Cardiac ventricle fibroblast (primary cell): ENCODE measurements at places on chromosomes 7 and 10. TPM values are rescaled to one million over a fixed set of nuclear protein-coding genes. Genes with fewer than 3 reads are reported as not detected.

Gene AEBP1
- total RNA-seq: 165 and 178 TPM in 2 replicates

Gene SPDYE9
- total RNA-seq: not detected in 2 replicates

Gene CLRN3
- not detected in 2 replicates for total RNA-seq

Gene VAX1
- not detected in 2 replicates for total RNA-seq

Gene TRPV5
- not detected in 2 replicates for total RNA-seq

Gene TMEM229A
- total RNA-seq: 7.6 and 9.2 TPM in 2 replicates

Gene EBF3
- total RNA-seq: 22.8 and 25.3 TPM in 2 replicates

Gene NOLC1
- total RNA-seq: 38.4 and 60.9 TPM in 2 replicates

Gene VPS37D
- total RNA-seq: 2.7 and 3.1 TPM in 2 replicates

Gene CFAP46
- 0.49 and 0.69 TPM in 2 replicates for total RNA-seq

Gene RASA4B
- total RNA-seq: 2.6 and 5.3 TPM in 2 replicates

Gene CD36
- total RNA-seq: 38.1 and 60.9 TPM in 2 replicates

Gene PTPN20
- total RNA-seq: 4.5 TPM in 1 of 2 replicates, not detected in the other

Gene PRSS37
- total RNA-seq: not detected in 2 replicates

Gene CFAP70
- total RNA-seq: 0.50 and 1.2 TPM in 2 replicates

Gene H2AZ2
- total RNA-seq: 80.1 and 89.7 TPM in 2 replicates

Gene CALML5
- total RNA-seq: not detected in 2 replicates
